ENCODE measurements at places on chromosomes 6 and 20. TPM values are rescaled to one million over a fixed set of nuclear protein-coding genes. Genes with fewer than 3 reads are reported as not detected.

HTR1E gene
- 3.7 TPM for total RNA-seq

ARFGEF3 gene
- 47.3 TPM for total RNA-seq

IP6K3 gene
- 0.46 TPM for total RNA-seq

TXLNB gene
- total RNA-seq, result 1.2 TPM

RAE1 gene
- 34.4 TPM for total RNA-seq

SEMG2 gene
- total RNA-seq, result not detected

CPXM1 gene
- 12.0 TPM for total RNA-seq

TTK gene
- 10.1 TPM for total RNA-seq

SEMG1 gene
- total RNA-seq, result not detected

FABP7 gene
- total RNA-seq, result 426 TPM

SRSF3 gene
- 202 TPM for total RNA-seq

FLRT3 gene
- total RNA-seq, result 45.4 TPM

EPPIN gene
- not detected for total RNA-seq

BPIFB4 gene
- not detected for total RNA-seq

GTF3C6 gene
- 52.8 TPM for total RNA-seq

BMP6 gene
- total RNA-seq, result 5.1 TPM
